ENCODE measurements at places on chromosomes 3 and 15. TPM values are rescaled to one million over a fixed set of nuclear protein-coding genes. Genes with fewer than 3 reads are reported as not detected.

GRCh38 chr3:37308247-37308646 lies 133.9 kb upstream of the LRRFIP2 start:
- H3K4me1 ChIP-seq, result no peaks in the 10 kb centered on the region
- no peaks in the 10 kb centered on the region for H3K27me3 ChIP-seq
- no peaks in the 10 kb centered on the region for H3K36me3 ChIP-seq
- H3K4me3 ChIP-seq, result no peak overlapping the region

Gene ASB14
- total RNA-seq, result not detected

- H3K27ac ChIP-seq, result no peak overlapping the region
- no peaks in the 10 kb centered on the region for H3K36me3 ChIP-seq
- H3K4me3 ChIP-seq, result no peak overlapping the region
- H3K4me1 ChIP-seq, result peaks cover 5% of the 10 kb centered on the region
Measured at GRCh38 chr3:29576675-29577074, 295.8 kb downstream of the RBMS3 start.

Gene CLDN1
- 46.6 TPM for total RNA-seq

Gene SGO1
- total RNA-seq, result 0.11 TPM

- no peaks in the 10 kb centered on the region for H3K27me3 ChIP-seq
- DNase-seq, result peak; percentile 73
- H3K27ac ChIP-seq, result peak overlapping the region; percentile 97
- peak overlapping the region; percentile 56 for H3K4me3 ChIP-seq
- H3K36me3 ChIP-seq, result no peaks in the 10 kb centered on the region
Measured at GRCh38 chr15:90885432-90886290, 1.4 kb downstream of the FES start.

GRCh38 chr3:56782906-56783305 lies 18.8 kb downstream of the ARHGEF3 start:
- no peak overlapping the region for H3K4me3 ChIP-seq
- H3K36me3 ChIP-seq, result no peaks in the 10 kb centered on the region
- no peak overlapping the region for H3K27ac ChIP-seq
- no peak for DNase-seq
- no peaks in the 10 kb centered on the region for H3K27me3 ChIP-seq

- no peaks in the 10 kb centered on the region for H3K27me3 ChIP-seq
- peaks cover 2% of the 10 kb centered on the region for H3K4me1 ChIP-seq
- peak overlapping the region; percentile 63 for H3K4me3 ChIP-seq
- H3K27ac ChIP-seq, result peak overlapping the region; percentile 54
- H3K36me3 ChIP-seq, result no peaks in the 10 kb centered on the region
- no peak for DNase-seq
Measured at GRCh38 chr3:132723024-132723950, 1.1 kb upstream of the NPHP3 start.

DNA sequence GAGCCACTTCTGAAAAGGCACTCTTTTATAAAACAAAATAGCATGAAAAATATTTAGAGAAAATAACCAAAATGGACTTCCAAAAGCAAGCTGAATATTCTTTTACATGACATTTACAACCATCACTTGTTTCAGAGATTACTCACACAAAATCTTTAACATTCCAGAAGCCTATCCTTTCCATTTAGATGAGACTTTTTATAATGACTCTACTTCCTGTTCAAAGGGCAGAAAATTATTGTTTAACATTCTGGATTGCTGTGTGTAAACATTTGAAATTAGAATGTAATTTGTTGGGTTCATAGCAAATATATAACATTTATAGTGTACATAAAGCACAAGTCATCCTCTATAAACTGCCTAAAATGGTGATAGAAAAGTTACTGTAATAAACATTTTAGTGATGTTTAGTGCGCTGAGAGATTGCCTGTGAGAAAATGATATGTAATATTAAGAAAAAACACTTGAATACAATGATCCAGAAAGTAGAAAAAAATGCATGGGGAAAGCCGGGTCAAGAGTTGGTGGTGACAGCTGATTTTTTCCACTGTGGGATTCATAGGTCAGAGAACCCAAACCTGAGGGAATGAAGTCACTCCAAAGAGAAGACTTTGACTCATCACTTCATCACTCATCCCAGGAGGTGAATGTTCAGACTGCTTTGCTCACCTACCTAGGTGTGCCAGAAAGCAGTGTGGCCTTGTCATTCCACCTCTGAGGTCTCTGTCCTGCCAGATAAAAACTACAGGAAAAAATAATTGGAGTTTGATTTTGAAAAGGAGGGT lies 305.8 kb downstream of the ARPP21 start:
- H3K27ac ChIP-seq, result no peak overlapping the region
- no peaks in the 10 kb centered on the region for H3K36me3 ChIP-seq
- no peaks in the 10 kb centered on the region for H3K4me1 ChIP-seq
- DNase-seq, result no peak

DNA sequence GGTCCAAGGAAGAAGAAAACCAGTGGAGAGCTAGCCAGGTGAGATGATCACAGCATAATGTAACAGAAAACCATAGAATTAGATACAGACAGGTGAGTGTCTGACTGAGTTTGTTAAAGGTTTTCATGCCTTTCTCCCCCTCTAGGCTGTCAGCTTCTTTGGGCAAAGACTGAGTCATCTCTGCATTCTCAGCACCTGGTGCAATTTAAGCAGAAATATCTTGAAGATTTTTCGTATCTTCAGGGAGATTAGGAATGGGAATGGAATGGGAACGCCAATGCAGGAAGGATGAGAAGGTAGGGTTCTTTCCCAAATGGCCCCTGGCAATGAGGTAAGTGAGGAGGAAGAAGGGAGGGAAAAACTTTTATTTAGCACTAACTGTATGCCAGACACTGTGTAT lies 122.0 kb upstream of the SLC7A14 start:
- no peak for DNase-seq
- no peaks in the 10 kb centered on the region for H3K36me3 ChIP-seq
- no peak overlapping the region for H3K27ac ChIP-seq
- H3K4me3 ChIP-seq, result no peak overlapping the region

- H3K4me3 ChIP-seq, result no peak overlapping the region
- H3K27me3 ChIP-seq, result no peaks in the 10 kb centered on the region
- H3K36me3 ChIP-seq, result no peaks in the 10 kb centered on the region
- no peak for DNase-seq
- no peaks in the 10 kb centered on the region for H3K4me1 ChIP-seq
- no peak overlapping the region for H3K27ac ChIP-seq
Measured at GRCh38 chr3:37283011-37283410, 108.6 kb upstream of the LRRFIP2 start.

- no peaks in the 10 kb centered on the region for H3K4me1 ChIP-seq
- H3K27ac ChIP-seq, result no peak overlapping the region
- H3K27me3 ChIP-seq, result no peaks in the 10 kb centered on the region
- H3K4me3 ChIP-seq, result no peak overlapping the region
- no peaks in the 10 kb centered on the region for H3K36me3 ChIP-seq
- DNase-seq, result no peak
Measured at GRCh38 chr3:133362539-133362938, 37.3 kb upstream of the BFSP2 start.

DNA sequence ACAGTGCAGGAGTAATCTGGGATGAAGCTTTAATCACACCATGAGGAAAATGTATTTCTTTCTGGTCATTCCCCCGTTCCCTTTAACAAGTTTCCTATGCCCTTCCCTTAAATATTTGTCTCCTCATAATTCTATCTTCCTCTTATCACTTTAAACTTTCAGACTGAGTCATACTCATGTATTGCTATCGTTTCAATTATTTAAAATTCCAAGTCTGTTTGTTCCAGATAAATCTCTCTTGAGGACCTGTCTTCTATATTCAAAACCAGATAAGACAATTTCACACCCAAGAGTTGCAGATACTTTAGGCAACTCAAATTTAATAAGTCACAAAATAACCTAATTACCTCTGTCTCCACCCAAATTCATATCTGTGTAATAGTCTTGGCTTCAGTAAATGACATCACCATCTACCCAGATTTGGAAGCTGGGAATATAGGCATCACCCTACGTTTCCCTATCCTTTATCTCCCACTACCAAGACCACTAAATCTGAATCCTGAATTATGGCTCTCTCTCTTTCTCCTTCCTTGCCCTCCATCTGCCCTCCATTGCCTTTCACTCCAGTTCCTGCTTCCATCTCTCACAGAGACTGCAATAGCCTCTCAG lies 220.1 kb downstream of the PYDC2 start:
- H3K27ac ChIP-seq, result no peak overlapping the region
- no peaks in the 10 kb centered on the region for H3K36me3 ChIP-seq
- no peaks in the 10 kb centered on the region for H3K27me3 ChIP-seq
- DNase-seq, result no peak
- H3K4me3 ChIP-seq, result no peak overlapping the region

Gene GOLGA8H
- 0.67 TPM for total RNA-seq

DNA sequence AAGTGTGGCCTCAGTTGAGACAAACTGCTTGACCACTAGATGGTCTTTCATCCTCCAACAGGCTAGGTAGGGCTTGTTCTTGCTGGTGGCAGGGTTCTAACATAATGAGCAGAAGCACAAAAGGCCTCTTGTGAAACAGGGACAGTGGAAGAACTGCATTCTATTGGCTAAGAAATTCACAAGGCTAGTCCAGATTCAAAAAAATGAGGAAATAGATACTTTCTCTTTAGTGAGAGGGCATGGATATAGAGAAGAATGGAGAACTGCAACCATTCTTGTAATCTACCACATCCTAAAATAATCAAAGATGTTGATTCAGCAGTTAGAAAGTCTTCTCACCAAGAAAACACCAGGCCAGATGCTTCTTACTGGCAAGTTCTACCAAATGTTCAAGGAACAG lies 143.7 kb upstream of the LRIG1 start:
- no peaks in the 10 kb centered on the region for H3K27me3 ChIP-seq
- no peaks in the 10 kb centered on the region for H3K36me3 ChIP-seq
- H3K4me1 ChIP-seq, result no peaks in the 10 kb centered on the region
- no peak overlapping the region for H3K4me3 ChIP-seq
- no peak for DNase-seq
- H3K27ac ChIP-seq, result no peak overlapping the region

Gene SENP8
- 5.4 TPM for total RNA-seq

DNA sequence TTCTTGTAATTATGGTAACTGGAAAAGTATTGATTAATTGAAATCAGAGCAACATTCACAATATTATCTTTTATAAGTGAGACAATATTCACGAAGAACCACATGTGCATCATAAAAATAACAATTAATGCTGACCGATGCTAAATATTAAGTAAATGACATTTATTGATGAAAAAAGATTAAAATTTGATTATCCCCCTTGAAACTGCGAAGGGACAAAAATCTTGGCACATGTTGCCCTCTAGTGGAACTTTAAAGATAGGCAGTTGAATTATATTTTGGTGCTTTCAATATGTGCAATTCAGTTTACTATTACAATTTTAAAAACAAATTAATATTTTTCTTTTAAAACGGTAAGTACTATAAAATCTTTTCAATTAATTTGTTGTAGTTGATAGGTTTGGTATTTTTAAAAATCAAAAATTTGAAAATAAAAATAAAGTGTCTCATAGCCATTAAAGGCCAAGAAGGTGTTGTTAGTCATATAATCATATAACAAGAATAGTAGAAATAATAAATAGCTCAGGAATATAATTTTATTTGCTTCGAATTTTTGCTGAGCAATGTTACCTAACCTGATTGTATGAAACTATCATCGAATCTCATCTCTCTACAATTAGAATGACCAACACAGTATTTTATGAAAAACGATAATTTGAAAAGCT lies 270.2 kb downstream of the ROBO1 start:
- no peaks in the 10 kb centered on the region for H3K36me3 ChIP-seq
- no peak overlapping the region for H3K27ac ChIP-seq
- H3K27me3 ChIP-seq, result no peaks in the 10 kb centered on the region
- DNase-seq, result no peak
- H3K4me3 ChIP-seq, result no peak overlapping the region
- no peaks in the 10 kb centered on the region for H3K4me1 ChIP-seq
